Tongue (tissue), 3 donors: ENCODE measurements at places on chromosomes 3 and 15.

- no peak for DNase-seq
Measured at GRCh38 chr3:100697172-100697571, 12.1 kb upstream of the TFG start.

DNA sequence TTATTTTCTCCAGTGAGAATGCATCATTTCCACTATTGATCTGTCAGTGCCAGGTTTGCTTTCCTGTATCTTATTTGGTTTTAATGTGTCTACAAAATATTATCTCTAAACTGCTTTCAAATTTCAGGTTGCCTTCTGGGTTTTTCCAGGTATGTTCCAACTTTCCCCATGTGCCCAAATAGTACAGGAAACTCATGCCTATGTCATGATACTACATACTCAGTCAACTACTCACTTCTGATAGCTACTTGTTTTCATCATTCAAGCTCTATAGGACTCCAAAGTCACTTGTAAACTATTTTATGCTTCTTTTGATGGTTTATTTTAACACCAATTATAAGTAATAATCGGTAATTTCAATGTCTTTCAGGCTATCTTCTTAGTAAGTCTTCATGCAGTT is 134.8 kb upstream of the TTC14 start:
- DNase-seq, result no peak

DNA sequence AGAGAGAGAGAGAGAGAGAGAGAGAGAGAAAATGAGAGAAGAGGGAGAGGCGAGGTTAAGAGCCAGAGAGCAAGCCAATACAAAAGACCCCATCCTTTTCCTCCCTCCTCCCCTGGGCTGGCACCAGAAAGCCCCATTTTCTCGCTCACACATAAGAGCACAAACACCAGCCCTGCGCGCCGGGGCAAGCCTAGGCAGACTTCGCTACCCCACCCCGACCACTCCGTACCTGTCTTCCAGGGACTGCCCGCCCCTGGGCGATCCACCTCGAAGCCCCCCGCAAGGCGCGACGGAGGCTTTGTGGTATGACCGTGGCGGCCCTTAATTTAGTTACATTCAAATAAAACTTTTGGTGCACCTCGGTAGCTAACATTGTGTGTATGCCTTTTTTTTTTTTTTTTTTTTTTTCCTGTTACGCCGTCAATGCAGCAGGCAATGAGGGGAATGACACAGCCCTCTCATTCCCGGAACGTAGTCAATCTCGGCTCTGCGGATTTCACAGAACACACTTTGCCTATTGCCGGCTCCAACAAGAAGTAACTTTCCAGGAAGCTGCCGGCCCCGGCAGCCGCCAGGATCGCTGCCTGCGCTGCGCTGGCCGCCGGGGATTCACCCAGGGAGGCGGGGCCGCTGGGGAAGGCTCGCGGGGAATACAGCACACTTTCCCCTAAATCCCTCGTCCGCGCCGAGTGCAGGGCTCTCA is 7.7 kb downstream of the BCL6 start:
- DNase-seq, result peak; percentile 76

DNA sequence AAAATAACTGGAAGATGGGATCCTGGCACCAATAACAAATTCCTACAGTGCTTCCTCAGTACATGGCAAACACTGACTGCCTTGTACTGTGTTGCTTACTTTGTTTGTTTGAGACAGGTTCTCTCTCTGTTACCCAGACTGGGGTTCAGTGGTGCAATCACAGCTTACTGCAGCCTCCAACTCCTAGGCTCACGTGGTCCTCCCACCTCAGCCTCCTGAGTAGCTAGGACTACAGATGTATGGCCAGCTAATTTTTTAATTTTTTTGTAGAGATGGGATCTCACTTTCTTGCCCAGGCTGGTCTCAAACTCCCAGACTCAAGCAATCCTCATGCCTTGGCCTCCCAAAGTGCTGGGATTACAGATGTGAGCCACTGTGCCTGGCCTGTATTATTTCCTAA is 3.7 kb upstream of the ALPK3 start:
- DNase-seq, result no peak
